ENCODE measurements at places on chromosomes 12 and 14.

- no peak for DNase-seq
Measured at GRCh38 chr12:4824380-4824779, 85.3 kb upstream of the KCNA1 start.

DNA sequence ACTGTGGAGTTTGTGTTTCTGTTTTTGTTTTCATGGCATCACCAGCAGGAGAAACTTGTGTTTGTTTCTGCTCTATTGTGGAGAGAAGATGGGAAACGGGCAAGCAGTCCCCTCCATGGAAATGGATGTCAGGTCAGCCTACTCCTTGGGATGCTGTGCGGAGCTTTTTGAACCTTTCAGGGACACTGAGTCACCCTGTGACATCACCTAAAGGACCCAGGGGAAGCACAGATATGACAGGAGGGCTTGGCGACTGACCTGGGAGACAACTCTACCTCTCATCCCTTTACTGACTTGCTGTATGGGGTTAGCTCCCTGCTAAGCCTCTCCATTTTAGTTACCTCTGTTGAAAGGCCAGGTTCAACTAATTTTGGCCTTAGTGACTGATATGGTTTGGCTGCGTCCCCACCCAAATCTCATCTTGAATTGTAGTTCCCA lies 706.9 kb upstream of the TMEM132C start:
- no peak for DNase-seq

DNA sequence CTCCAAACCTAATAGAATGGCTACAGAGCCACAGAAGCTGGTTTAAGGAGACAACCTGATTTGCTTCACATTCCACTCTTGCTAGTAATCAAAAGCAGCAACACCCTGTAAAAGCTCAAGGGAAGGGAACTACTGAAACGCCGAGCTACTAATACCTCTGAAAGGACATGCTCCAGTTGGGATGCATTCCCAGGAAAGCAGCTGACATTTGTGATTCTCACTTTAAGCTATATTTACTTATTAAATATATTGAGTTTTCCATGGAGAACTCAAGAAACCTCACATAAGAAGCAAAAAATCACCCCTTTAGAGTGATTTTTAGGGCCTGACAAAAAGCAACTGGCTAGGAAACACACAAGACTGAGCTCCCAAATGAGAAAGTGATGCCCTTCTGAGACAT lies 1073.0 kb upstream of the FLRT2 start:
- no peak for DNase-seq

- no peak for DNase-seq
Measured at GRCh38 chr14:101475456-101476257, 85.6 kb upstream of the DIO3 start.

DNA sequence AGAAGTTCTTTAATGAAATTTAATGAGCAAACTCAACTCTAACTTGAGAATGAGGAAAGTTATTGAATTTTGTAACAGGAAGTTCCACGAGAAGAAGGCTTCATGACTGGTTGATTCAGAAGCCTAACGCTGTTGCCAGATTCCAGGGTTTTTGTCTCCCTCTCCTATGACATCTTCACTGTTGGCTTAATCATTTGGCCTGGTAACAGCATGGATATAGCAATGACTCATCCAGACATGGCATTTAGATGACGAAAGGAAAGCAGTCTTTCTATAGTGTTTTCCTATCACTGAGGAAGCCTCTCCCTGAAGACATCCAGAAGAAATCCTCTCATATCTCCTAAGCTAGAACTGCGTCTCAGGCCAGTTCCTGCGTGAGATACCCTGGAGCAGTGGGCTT lies 9.4 kb upstream of the KCNA1 start:
- DNase-seq, result no peak

DNA sequence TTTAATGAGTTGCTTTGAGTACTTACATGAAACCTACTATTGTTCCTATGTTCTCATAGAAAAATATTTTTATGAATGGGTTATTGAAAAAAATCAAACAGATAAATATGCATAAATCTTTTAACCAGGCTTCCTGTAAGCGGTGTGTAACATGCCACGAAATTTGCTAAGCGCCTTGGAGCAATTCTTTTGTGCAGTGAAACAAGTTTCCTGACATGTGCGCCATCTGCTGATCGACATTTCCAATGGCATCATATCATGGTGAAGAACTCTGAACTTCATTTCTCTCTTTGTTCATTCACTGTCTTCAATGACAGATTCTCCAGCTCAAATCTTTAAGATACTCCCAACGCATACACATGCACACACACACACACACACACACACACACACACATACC lies 145.6 kb upstream of the NAV3 start:
- no peak for DNase-seq

GRCh38 chr14:69079188-69079742 lies 73.7 kb downstream of the DCAF5 start:
- DNase-seq, result no peak

Measured in stimulated activated CD4-positive, alpha-beta T cell treated with anti-CD3 and anti-CD28 coated beads, TNF-alpha, amount 100 ng/mL, for 1 hour (primary cell).